ENCODE measurements at places on chromosomes 2 and 18.

- DNase-seq, result no peak
Measured at GRCh38 chr2:33094303-33094702, 147.6 kb downstream of the LTBP1 start.

GRCh38 chr2:220783671-220784070 is 788.4 kb downstream of the EPHA4 start:
- DNase-seq, result no peak

- no peak for DNase-seq
Measured at GRCh38 chr2:126703311-126703710, 47.4 kb downstream of the GYPC start.

DNA sequence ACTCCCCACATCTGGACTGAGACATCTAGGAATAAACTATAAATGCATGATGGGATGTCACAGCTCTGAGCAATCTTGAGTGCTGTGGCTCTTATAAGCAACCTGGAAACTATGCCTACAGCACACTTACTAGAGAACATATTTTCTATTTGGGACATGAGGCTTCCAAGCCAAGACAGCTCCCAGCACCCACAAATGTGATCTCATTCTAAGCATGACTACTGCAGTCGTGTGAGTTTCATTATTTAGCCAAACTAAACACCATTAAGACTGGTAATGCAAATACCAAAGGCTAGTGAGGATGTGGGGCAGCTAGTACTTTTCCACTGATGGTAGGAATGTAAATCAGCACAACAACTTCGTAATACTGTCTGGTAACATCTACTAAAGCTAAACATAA is 72.5 kb downstream of the RTTN start:
- DNase-seq, result no peak

- no peak for DNase-seq
Measured at GRCh38 chr18:58247363-58247834, 203.4 kb downstream of the NEDD4L start.

- no peak for DNase-seq
Measured at GRCh38 chr18:44900627-44901026, 219.9 kb downstream of the SETBP1 start.

DNA sequence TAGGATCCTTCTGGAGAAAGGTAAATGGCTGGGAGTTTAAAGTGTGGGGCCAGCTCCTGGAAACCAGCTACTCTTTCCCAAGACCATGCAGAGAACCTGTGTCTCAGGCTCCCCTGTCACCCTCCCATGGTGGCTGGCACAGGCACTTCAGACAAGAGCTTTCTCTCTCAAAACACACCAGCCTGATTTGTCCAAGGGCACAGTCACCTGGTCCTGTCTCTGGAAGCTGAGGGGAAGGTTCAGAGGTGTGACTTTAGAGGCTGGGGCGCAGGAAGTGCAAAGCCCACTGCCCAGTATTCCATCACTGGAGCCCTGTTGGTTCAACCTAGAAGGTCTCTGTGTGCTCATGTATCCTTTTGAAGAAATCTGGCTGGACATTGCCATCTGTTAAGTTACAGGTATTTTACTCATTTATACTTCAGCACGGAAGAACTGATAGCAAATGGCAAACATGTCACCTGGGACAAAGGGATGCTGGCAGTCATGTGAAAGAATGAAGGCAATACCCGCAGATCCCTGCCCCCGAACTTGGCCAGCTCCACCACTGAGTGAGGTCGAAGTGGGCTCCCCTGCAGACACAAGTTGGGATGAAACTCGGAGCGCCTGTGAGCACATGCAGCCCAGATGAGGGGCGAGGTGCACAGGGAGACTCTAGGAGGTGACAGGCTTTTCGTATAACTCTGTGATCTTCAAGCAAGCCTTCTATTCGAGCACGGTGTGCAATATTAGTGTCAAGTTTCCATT is 96.9 kb upstream of the MGAT4A start:
- no peak for DNase-seq

DNA sequence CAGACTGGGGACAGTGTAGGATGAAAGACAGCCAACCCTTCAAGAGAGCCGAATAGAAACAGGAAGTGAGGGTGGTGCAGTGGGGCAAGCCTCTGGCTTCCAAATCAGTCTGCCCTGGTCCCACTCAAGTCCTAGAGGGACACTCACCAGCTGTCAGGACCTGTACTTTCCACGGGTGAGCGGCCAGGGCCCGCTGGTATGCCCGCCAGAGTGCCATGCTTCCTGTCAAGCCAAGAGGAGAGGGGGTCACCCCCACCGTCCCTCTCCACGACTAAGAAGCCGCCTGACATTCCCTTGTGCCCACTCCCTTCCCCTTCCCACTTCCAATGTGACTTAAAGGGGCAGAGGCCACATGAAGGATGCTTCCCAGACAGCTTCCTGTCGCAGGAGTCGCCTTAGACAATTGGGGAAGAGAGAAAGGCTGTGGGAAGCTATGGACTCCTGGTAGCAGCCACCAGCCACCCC is 564 bp downstream of the MPV17 start:
- no peak for DNase-seq
